NCI-H2171 (cell line): ENCODE measurements at places on chromosomes 3 and 15.

- no peak for DNase-seq
Observed at GRCh38 chr3:124409650-124410275, 320.5 kb upstream of the UMPS start.

DNA sequence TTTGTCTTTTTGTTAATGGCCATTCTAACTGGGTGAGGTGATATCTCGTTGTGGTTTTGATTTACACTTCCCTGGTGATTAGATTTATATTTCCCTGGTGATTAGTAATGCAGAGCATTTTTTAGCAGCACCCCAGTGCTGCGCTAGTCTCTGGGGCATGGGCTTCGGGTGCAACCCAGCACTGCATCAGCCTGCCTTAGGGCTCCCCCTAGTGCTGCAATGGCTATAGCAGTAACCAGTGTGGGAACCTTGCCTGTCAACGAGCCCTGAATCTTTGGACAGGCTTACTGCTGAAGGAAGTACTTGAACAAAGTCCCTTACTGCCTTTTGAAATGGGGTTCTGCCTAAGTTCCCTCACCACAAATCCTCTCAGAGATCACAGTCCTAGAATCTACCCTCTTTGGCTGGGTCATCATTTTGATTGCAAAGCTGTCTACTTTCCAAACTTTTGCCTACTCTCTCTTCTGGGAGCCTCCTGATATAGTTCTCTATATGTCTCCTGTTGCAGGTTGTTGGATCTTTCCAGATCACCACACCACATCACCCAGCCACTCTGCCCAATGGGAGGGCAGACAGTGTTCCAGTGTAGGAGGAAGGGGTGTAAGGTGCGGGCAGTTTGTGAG is 79.2 kb upstream of the CCNL1 start:
- DNase-seq, result no peak

- no peak for DNase-seq
Observed at GRCh38 chr15:91304210-91304609, 204.2 kb downstream of the SV2B start.

- DNase-seq, result no peak
Observed at GRCh38 chr3:62068337-62068736, 305.0 kb downstream of the FEZF2 start.

- DNase-seq, result no peak
Observed at GRCh38 chr3:19232566-19232965, 84.3 kb downstream of the KCNH8 start.

DNA sequence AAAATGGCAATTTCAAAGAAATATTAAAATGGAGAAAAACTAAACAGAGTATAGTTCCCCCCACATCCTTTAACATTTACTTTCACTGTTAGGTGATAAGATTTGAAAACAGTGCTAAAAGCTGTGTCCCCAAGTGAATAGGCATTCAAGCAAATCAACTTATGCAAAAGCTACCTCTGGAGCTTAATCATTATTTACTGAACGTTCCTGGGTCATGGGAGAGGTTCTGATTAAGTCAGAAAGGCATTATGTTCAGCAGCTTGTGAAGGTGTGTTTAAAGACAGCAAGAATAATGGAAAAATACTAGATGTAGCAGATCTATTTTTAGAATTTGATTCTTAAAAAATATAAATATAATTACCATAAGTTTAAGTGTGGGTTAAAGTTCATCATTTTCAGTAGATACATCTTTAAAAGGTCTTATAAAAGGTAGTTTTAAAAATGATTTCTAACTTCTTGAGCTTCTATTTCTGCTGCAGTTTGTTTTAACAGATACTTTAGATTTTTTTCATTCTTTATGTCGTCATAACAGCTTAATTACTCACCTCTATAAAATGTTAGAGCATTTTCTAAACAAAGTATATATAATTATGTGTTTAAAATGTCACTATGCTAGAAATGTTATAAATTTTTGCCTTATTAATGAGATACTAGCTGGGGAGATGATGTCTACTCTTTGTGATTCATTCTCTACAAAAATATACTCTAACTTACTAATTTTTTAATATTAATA is 127.9 kb downstream of the MITF start:
- no peak for DNase-seq

- peak; percentile 64 for DNase-seq
Observed at GRCh38 chr3:51955893-51956770, 951 bp downstream of the GPR62 start.

DNA sequence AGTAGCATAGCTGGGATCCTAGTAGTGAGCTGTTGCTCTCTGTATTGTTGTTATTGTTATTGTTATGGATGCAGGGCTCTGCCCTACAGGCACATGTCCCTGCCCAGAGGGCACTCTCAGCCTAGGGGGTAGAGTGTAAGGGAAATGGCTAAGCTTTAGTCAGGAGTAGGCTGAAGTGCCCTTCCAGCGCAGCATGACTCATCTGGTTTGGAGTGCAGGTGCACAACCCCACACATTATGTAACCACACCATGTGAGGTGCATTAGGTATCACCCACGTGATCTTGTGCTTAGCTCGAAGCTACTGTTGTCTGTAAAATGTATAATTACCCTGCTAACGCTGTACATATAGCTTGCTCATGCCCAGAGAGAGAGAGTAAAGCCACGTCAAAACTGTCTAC is 48.3 kb upstream of the TIPARP start:
- no peak for DNase-seq

- DNase-seq, result peak; percentile 29
Observed at GRCh38 chr15:69623392-69624154, 171.0 kb downstream of the RPLP1 start.

DNA sequence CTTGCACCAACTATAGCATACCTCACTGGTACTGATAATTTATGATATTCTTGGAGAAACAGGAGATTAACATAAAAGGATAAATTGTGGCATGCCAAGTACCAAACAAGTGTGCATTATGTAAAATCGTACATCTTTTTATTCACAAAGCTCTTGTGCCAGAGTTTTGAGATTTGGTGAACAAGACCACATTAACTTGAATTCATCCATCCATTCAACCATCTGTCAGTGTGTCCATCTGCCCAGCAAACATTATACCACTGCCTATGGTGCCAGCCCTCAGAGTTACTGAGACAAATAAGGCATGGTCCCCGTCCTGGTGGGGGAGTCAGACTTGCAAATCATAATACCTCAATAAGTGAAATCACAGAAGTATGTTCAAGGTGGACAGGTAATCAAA is 17.0 kb upstream of the NEO1 start:
- DNase-seq, result no peak

DNA sequence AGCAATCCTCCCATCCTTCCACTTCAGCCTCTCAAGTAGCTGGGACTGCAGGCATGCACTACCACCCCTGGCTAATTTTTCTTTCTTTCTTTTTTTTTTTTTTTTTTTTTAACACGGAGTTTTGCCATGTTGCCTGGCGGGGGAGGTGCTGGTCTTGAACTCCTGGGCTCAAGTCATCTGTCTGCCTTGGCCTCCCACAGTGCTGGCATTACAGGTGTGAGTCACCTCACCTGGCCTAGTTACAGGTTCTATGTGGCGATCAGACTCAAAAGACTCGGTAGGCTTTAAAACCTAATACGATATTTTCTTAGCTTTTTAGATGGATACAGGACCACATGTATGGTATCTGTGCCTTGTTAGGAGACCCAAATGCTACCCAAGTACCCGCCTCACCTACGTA is 14.0 kb upstream of the SLC25A26 start:
- DNase-seq, result no peak

- no peak for DNase-seq
Observed at GRCh38 chr3:126661532-126662364, 6.8 kb upstream of the TXNRD3 start.

GRCh38 chr3:113804661-113805060 is 33.9 kb upstream of the GRAMD1C start:
- no peak for DNase-seq

GRCh38 chr15:63593705-63594671 is 3.2 kb upstream of the FBXL22 start:
- no peak for DNase-seq

- DNase-seq, result no peak
Observed at GRCh38 chr15:81216422-81216821, 19.7 kb downstream of the IL16 start.

GRCh38 chr3:188827576-188827975 is 344.2 kb upstream of the TPRG1 start:
- no peak for DNase-seq

GRCh38 chr3:128554465-128555097 is 61.6 kb upstream of the GATA2 start:
- no peak for DNase-seq

DNA sequence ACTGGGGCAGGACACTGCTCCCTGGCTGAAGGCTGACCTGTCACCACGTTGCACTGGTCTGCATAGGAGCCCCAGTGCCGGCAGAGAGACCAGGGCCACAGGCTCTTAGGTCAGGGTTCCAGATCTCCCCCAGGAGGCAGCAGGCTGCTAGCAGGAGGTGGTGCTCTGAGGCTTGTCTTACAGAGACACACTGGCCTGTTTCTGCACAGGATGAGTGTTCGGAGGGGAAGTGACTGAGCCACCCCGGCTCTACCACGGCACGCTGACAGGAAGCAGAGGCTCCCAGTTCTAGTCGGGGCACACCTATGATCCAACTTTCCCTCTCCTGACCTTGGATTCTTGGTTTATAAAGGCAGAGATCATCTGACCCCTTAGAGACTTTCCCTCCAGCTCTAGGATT is 8.6 kb downstream of the FBXL22 start:
- no peak for DNase-seq

GRCh38 chr3:37170513-37170912 is 3.9 kb downstream of the LRRFIP2 start:
- no peak for DNase-seq

DNA sequence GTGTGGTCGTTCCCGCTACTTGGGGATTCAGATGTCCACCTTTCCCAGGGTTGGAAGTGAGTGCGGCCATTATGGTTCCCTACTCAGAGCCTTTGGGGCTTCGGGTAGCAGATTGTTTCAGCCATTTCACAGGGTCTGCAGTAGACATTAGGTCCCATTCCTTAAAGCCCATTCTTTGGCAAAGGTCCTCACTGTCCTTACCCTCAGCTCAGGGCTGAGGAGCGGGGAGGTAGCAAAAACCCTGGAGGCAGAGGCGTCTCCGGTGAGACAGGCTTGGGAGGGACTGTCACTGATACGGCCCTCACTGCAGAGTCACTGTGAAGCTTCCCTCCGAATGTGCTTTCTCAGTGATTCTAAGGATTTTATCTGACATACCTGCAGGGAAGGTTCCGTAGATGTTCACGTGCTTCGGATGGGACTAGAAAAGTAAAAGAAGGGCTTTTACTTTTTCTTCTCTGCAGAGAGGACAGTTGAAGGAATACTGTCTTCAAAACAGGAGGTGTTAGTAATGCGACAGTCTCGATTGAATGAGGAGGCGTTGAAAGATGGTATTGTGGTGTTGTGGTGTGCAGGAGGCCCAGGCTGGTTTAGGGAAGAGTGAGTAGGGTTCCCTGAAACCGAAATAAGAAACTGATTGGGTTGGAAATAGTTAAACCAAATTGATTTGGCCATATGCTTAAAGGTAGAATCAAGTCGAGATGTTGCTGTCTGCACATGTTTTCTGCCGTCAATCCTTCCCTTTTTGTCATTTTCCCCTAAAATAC is 630 bp downstream of the ATP6V1A start:
- peak; percentile 51 for DNase-seq
